ENCODE measurements at places on chromosomes 5 and 9. TPM values are rescaled to one million over a fixed set of nuclear protein-coding genes. Genes with fewer than 3 reads are reported as not detected.

Gene POU5F2
- 1.3 TPM for total RNA-seq

DNA sequence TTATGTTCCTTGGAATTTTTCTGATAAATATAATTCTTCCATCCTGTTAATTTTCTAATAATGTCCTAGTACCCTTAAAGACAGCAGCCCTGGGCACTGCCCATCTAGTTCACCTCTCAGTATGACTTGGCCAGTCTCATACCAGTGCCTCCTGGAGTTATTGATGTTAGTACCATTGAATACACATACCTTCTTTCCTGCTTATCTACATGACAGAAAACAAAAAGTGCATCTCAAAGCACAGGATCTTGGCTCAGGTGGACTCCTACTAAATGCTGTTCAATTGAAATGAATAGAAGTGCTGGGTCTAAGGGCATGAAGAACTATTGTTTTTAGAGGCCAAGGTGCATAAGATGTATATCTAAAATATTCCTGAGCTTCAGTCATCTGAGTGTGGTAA lies 669.7 kb downstream of the NR2F1-AS1 start:
- no peaks in the 10 kb centered on the region for H3K27me3 ChIP-seq
- H3K4me3 ChIP-seq, result no peak overlapping the region
- peaks cover 11% of the 10 kb centered on the region for H3K4me1 ChIP-seq
- no peak for DNase-seq
- H3K36me3 ChIP-seq, result no peaks in the 10 kb centered on the region
- H3K27ac ChIP-seq, result no peak overlapping the region

Gene GOLPH3
- 108 TPM for total RNA-seq

DNA sequence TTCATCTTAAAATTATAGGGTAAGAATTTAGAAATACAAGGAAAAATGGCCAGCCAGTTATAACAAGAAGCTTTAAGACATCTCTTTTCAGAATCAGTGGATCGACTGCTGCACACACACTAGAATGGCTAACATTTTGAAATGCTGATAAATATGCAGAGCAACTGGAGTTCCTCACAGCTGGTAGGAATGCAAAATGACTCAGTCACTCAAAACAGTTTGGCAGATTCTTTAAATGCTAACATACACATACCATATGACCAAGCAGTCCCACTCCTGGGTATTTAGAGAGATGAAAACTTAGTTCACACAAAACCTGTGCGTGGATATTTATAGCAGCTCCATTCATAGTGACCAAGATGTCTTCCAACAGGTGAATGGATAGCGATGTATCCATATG lies 23.2 kb upstream of the PSAT1 start:
- H3K27ac ChIP-seq, result no peak overlapping the region
- H3K36me3 ChIP-seq, result no peaks in the 10 kb centered on the region
- no peaks in the 10 kb centered on the region for H3K27me3 ChIP-seq
- no peak overlapping the region for H3K4me3 ChIP-seq
